ENCODE measurements at places on chromosomes 12 and 14.

DNA sequence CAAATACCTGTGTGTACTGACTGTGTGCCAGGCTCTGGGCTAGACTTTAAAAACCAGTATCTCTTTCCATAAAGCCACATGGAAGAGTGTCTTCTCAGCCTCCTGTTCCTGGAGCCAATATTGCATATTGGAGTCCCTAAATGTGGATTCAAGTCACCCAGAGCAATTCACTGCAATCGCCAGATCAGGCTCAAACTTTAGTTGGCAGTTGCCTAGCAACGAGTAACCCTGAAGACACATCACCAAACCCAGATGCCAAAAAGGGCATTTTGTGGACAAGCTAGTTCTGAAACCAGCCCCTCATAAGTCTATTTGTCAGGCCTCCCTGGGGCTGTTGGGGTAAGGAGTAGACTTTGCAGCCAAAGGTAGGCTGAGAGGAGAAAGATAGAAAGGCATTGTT is 13.7 kb downstream of the DPF3 start:
- DNase-seq: no peak

DNA sequence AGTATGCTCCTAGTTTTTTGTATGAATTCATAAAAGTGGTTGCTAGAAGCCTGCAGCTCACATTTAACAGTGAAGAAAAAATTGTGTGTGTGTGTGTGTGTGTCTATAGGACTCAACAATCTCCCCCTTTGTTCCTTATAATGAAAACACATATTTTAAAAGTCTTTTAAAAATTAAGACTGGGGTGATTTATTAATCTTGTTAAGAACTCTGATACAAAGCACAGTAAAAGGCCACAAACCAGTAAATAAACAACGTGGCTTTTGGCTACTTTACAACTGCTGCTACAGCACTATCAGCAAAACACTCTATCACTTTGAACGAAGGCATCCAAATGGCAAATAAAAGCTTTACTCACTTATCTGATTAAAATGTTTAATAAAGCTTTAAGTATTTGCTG is 594 bp upstream of the VCPKMT start:
- no peak for DNase-seq

GRCh38 chr14:53865711-53866110 is 90.9 kb downstream of the BMP4 start:
- no peak for DNase-seq

- DNase-seq: no peak
Observed at GRCh38 chr14:64364907-64365306, 23.2 kb upstream of the MTHFD1 start.

- no peak for DNase-seq
Observed at GRCh38 chr12:1933342-1934051, 15.0 kb upstream of the CACNA2D4 start.

GRCh38 chr12:26636710-26637328 is 196.2 kb downstream of the ITPR2 start:
- no peak for DNase-seq

GRCh38 chr14:91400696-91401095 is 16.9 kb downstream of the CCDC88C start:
- DNase-seq: no peak

- DNase-seq: no peak
Observed at GRCh38 chr12:75491169-75491568, 10.6 kb downstream of the GLIPR1 start.

- DNase-seq: no peak
Observed at GRCh38 chr12:18646286-18646890, 91.4 kb downstream of the PLCZ1 start.

DNA sequence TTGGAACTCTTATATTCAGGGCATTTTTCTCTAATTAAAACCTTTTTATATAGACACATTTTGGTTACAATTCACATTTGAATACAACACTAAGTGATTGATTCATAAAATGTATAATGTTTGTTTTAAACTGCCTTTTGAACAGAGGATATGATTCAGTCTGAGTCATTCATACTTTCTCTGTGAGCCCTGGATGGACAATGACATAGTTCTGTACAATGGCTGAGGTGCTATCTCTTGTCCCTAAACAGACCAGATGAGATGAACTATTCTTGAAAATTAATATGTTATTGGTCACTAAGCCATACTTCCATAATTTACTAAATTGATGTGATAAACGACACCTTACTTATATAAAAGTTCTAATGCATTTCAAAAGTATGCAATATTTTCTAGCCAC is 199.7 kb upstream of the ATXN7L3B start:
- DNase-seq: no peak

DNA sequence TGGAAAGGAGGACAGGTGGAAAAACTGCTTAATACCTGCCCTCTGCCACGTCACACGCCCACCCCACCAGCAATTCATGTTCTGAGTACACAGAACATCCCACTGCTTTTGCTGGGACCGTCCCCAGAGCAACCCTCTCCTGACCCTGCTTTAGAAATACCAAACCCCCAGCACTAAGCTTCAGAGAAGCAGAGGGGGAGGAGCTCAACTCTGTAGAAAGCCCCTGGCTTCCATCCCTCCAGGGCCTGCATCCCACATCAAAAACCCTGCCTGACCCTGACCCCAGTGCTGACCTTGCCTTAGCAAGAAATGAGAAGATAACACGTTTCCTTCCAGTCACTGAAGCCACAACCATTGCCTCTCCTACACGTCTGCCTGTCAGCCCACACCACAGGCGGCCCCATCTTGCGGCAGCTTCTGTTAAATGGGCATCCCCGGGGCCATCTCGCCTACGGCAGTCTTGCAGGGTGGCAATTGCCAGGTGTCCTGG is 19.7 kb downstream of the VDR start:
- DNase-seq: no peak

- DNase-seq: no peak
Observed at GRCh38 chr14:101083564-101084435, 180.3 kb upstream of the RTL1 start.

- DNase-seq: no peak
Observed at GRCh38 chr12:111408116-111408440, 2.4 kb downstream of the SH2B3 start.

DNA sequence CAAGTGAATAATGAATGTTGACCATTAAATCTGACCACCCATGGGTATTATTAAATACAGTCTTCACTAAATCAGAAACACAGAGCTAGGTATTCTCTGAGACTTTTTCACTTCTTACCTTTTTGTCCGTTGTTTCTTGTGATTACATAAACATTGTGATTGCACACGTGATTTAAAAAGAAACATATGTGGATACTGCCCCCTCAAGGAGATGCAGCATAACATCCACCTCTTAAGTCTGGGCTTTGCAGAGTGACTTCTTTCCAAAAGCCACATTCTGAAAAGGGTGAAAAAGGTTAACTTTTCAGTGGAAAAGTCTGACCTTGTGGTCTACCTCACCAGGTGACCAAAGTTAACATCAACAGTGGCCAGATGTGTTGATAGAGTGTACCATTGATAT is 185.5 kb upstream of the FAR2 start:
- DNase-seq: no peak

GRCh38 chr12:128111333-128111732 is 155.6 kb upstream of the TMEM132C start:
- no peak for DNase-seq

- DNase-seq: no peak
Observed at GRCh38 chr12:89352242-89352491, 134 bp downstream of the DUSP6 start.

Data from stimulated activated CD8-positive, alpha-beta memory T cell treated with anti-CD3 and anti-CD28 coated beads, Interleukin-15, amount 100 ng/mL, for 1 hour (primary cell).